ENCODE measurements at places on chromosomes 2 and 18. TPM values are rescaled to one million over a fixed set of nuclear protein-coding genes. Genes with fewer than 3 reads are reported as not detected.

WDCP gene
- total RNA-seq: 14.9 TPM

ITPRIPL1 gene
- 28.0 TPM for total RNA-seq

GMCL1 gene
- total RNA-seq: 23.7 TPM

DNA sequence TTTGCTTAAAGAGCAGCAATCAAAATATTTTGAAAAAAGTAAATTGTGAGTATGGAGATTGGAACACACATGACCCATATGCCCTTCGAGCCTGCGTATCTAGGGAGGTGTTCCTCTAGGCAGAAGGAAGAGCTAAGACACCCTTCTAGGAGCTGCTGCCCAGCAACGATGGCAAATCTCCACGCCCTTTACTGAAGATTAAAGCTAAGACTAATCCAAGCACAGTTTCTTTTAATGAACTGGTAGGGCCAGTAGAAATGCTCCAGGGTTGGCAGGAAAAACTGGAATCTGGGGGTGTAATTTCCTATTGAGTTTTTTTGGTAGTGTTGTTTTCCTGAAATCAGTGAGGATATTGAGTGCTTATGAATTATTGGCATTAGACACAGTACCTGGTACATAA lies 712 bp upstream of the SERPINB13 start:
- H3K27me3 ChIP-seq: peaks cover under 1% of the 10 kb centered on the region

DNA sequence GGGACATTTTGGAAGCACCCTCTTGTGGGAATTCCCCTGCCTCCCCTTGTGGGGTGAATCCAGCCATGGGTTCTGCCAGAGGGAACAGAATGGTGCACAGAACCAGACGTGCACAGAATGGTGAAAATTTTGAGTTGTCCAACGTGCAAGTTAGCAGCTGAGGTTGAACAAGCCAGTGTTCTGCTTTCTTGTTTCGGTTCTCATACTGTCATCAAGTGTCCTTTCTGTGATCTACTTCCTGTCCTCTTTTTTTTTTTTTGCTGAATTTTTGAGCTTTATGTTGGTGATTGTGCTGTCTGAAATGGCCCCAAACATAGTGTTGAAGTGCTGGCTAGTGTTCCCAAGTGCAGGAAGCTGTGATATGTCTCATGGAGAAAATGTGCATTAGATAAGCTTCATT lies 21.5 kb upstream of the REEP1 start:
- no peak overlapping the region for H3K4me3 ChIP-seq
- DNase-seq: no peak
- H3K27ac ChIP-seq: no peak overlapping the region
- H3K27me3 ChIP-seq: no peaks in the 10 kb centered on the region

DNA sequence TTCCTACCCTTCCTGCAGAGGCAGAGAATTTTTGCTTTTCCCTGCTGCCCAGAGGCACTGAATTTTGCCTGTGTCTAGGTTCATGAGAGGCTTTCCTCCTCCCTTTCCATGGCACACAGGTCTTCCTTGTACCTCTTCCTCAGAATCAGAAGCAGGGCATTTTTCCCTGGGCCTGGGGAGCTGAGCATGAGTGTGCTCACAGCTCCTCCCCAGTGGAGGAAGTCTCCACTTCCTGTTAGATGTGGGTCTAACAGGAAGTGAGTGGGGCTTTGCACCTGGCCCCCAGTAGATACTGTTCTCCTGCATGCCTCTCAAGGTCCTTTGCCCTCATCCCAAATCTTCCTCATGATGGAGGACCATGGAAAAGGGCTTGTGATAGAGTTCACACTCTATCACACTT lies 297.2 kb upstream of the FIGN start:
- H3K4me3 ChIP-seq: no peak overlapping the region
- DNase-seq: no peak
- H3K36me3 ChIP-seq: no peaks in the 10 kb centered on the region

GRCh38 chr2:37489041-37489456 lies 144.6 kb downstream of the QPCT start:
- no peak overlapping the region for H3K27ac ChIP-seq
- no peak for DNase-seq

DNA sequence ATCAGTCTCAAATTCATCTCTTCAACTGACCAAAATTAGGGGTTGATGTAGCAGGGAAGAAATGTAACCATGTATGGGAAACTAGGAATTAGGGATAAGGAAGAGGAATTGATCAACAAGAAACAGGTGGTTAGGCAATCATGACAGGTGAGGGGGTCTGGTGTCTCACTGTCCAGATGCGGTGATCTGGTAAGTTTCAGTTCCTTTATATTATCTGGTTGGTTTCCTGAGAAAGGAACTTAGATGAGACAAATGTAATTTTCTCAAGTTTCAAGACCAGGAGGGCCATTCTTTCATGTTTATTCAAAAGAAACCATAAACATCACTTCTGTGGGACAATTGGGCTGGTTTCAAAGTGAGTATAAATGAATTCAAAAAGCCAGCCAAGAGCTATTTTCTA lies 306.2 kb upstream of the KCNJ3 start:
- H3K27ac ChIP-seq: no peak overlapping the region
- H3K27me3 ChIP-seq: no peaks in the 10 kb centered on the region
- no peaks in the 10 kb centered on the region for H3K36me3 ChIP-seq
- H3K4me3 ChIP-seq: no peak overlapping the region
- no peak for DNase-seq

DNA sequence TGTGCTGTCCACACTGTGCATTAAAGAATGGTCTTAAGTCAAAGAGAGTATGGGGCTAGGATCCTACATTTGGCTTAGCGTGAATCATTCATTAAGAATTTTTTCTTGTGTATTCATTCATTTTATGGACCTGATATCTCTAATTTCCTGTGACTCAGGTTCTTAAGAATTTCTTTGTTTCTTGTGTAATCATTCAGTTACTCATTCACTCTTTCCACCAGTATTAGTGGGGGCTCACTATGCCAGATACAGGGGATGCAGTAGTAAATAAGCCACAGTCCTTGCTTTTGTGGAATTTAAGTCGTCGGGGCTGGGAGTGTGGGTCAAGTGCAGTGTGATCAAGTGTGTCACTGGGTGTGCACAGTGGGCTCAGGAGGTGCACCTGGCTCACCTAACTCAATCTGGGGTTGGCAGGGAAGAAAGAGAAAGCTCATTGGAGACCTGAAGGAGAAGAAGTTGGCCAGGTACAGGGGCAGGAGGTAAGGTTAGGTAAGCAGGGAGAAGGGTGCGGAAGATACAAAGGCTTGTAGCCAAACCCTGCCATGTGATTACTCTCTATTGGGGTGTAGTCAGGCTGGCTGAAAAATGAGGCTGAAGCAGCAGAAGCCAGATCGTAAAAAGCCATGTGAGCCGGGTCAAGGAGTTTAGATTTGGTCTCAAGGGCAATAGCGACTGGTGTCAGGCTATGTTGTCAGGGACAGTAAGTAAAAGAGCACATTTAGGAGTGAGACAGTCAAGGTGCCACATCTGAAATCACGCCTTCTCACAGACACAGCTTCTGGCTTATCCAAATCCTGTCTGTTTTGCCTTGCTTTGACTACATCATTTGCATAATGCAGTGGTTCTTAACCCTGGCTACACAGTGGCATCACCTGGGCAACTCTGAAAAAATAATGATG lies 67.2 kb downstream of the KCTD1 start:
- DNase-seq: no peak
- H3K27ac ChIP-seq: no peak overlapping the region
- no peaks in the 10 kb centered on the region for H3K4me1 ChIP-seq
- H3K36me3 ChIP-seq: no peaks in the 10 kb centered on the region
- no peak overlapping the region for H3K4me3 ChIP-seq
- H3K27me3 ChIP-seq: no peaks in the 10 kb centered on the region

GRCh38 chr2:42045848-42046748 lies 1.7 kb upstream of the PKDCC start:
- peaks cover 61% of the 10 kb centered on the region for H3K27me3 ChIP-seq
- peaks cover 4% of the 10 kb centered on the region for H3K4me1 ChIP-seq
- H3K27ac ChIP-seq: no peak overlapping the region
- H3K4me3 ChIP-seq: no peak overlapping the region
- DNase-seq: no peak

DNA sequence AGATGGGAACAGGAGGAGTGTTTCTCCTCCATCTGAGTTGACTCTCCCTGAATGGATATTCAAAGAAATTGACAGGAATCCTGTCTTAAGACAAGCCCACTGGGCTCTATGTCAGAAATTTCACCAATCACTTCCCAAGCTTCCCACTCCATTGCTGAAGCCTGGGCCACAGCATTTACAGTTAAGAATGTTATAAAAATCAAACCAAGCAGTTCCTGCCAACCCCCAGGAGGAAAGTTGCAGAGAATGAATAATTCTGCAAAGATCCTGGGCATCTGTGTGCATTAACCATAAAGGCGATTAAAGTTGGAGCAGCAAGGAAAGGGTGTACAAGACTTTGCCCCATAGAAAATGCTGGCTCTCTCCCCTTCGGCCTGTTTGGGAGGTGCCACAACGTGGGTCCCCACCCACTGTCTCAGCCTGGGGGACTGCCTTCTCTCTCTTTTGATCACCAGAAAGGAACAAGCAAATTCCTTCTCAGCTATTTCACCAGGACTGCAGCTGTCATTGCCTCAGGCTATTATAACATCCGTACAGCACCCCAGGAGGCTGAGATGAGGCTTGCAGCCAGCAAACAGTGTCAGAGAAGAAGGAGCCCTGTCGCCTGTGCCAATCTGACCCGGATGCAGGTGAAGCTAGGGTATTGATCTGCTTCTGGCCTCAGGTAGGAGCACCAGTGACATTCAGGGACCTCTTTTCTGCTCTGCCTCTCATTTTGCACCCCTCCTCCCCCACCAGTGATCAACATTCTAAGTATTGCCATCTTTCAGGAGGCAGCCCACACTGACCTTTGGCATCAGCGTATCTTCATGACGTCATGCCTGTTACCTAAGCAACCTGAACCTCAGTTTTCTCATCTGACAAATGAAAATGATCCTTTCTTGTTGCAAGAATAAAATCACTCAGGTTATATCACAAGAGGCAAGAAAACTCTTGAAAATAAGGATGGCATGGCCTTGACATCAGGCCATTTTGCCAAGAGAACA lies 219.0 kb downstream of the SH3BP4 start:
- no peak overlapping the region for H3K4me3 ChIP-seq
- peaks cover 3% of the 10 kb centered on the region for H3K36me3 ChIP-seq
- no peak for DNase-seq
- H3K27ac ChIP-seq: no peak overlapping the region
- no peaks in the 10 kb centered on the region for H3K4me1 ChIP-seq
- peaks cover 8% of the 10 kb centered on the region for H3K27me3 ChIP-seq

- no peak for DNase-seq
- peak overlapping the region; percentile 92 for H3K4me3 ChIP-seq
- peaks cover 7% of the 10 kb centered on the region for H3K36me3 ChIP-seq
- no peaks in the 10 kb centered on the region for H3K27me3 ChIP-seq
Observed at GRCh38 chr18:159037-159652, 788 bp downstream of the USP14 start.

- no peaks in the 10 kb centered on the region for H3K27me3 ChIP-seq
- H3K4me3 ChIP-seq: no peak overlapping the region
- H3K27ac ChIP-seq: no peak overlapping the region
- no peaks in the 10 kb centered on the region for H3K36me3 ChIP-seq
- no peaks in the 10 kb centered on the region for H3K4me1 ChIP-seq
- no peak for DNase-seq
Observed at GRCh38 chr18:44093253-44093652, 587.4 kb upstream of the SETBP1 start.

- H3K4me3 ChIP-seq: no peak overlapping the region
- H3K36me3 ChIP-seq: no peaks in the 10 kb centered on the region
- peaks cover 47% of the 10 kb centered on the region for H3K27me3 ChIP-seq
Observed at GRCh38 chr2:15159751-15160177, 401.4 kb downstream of the NBAS start.

- H3K4me1 ChIP-seq: no peaks in the 10 kb centered on the region
- peaks cover 40% of the 10 kb centered on the region for H3K27me3 ChIP-seq
- DNase-seq: no peak
- H3K27ac ChIP-seq: no peak overlapping the region
- H3K4me3 ChIP-seq: no peak overlapping the region
- no peaks in the 10 kb centered on the region for H3K36me3 ChIP-seq
Observed at GRCh38 chr2:227595797-227596196, 2.9 kb upstream of the SCYGR2 start.

GRCh38 chr2:48693645-48694044 lies 61.9 kb downstream of the LHCGR start:
- DNase-seq: no peak
- H3K4me3 ChIP-seq: no peak overlapping the region
- no peaks in the 10 kb centered on the region for H3K36me3 ChIP-seq

Measured in activated T-cell treated with anti-CD3 and anti-CD28 coated beads, Interleukin-2, amount 50 U/mL, for 72 hours (primary cell).